ENCODE measurements at places on chromosomes 5 and 9.

GRCh38 chr5:4295663-4296339 lies 700.2 kb downstream of the IRX1 start:
- no peak for DNase-seq

DNA sequence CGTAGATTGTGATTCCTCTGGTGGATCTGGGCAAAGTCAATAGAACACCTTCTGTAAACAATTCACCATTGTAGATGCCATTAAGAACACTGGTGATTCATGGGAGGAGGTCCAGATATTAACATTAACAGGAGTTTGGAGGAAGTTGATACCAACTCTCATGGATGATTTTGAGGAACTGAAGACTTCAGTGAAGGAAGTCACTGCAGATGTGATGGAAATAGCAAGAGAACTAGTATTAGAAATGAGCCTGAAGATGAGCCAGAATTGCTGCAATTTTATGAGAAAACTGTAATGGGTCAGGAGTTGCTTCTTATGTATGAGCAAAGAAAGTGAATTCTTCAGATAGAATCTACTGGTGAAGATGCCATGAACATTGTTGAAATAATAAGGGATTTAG lies 26.9 kb downstream of the TCERG1 start:
- DNase-seq, result no peak

DNA sequence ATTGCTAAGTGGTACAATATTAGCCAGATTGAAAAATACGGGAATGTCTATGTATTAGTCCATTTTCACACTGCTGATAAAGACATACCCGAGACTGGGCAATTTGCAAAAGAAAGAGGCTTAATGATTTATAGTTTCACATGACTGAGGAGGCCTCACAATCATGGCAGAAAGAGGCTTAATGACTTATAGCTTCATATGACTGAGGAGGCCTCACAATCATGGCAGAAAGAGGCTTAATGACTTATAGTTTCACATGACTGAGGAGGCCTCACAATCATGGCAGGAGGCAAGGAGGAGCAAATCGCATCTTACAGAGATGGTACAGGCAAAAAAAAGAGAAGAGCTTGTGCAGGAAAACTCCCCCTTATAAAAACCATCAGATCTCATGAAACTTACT lies 32.3 kb upstream of the OLFM1 start:
- no peak for DNase-seq

- no peak for DNase-seq
Observed at GRCh38 chr9:136361047-136361753, 2.3 kb downstream of the DNLZ start.

- no peak for DNase-seq
Observed at GRCh38 chr9:3299872-3300271, 225.9 kb downstream of the RFX3 start.

- DNase-seq, result no peak
Observed at GRCh38 chr9:93010704-93011103, 47.8 kb upstream of the SUSD3 start.

All from T-helper 2 cell treated with Interferon-gamma antibody and Interleukin-4, amounts not matched to agents 5 μg/mL and 100 μg/mL, for 36 hours (primary cell).